ENCODE measurements at places on chromosomes 3 and 15.

- DNase-seq, result no peak
Observed at GRCh38 chr3:60610441-60611112, 640.7 kb downstream of the FHIT start.

DNA sequence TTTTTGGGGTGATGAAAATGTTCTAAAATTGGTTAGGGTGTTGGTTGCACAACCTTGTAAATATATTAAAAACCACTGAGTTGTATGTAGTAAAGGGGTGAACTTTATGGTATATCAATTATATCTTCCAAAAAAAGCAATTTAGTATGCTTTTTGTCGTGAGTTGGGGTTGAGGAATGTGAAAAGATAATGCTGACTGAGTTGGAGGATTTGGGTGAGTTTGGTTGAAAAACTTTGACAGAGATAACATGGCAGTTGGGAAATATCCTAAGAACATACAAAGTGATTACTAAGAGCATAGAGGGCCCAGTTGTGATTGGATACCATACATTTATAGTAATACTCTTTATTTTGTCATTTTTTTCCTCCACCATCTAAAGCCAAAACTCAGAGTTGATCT lies 33.6 kb downstream of the HMG20A start:
- no peak for DNase-seq

DNA sequence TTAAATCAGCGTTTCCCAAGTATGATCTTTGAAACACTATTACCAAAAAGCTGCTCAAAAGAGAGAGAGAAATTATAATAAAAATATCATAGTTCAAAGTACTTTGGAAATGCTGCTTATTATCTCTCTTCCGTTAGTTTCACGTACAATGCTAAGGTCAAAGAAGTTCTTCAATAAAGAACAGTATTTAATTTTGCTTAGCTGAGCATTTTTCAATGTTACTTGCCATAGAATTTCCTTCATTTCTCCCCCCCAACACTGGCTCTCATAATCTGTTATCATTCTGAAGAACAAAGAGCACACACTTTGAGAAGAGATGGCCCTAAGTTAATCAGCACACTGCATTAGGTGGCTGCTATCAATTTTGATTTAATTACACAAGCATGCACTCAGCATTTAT lies 840.8 kb upstream of the CFAP20DC start:
- DNase-seq, result no peak

DNA sequence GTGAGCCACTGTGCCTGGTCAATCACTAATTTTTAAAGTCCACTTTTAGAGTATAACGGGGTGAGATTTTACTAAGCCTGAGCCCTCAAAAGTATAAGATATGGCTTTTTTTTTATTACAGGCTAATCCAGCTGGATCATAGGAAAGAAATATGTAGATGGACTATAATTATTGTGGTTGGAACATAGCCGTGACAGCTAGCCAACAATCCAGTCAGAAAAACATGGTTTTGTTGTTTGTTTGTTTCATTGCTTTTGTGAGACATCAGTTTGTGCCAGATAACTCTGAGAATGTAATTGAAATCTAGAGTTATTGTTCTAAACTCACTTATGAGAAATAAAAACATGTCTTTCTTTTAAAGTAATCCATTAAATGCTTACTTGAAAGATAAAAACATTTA lies 37.3 kb upstream of the ATOSA start:
- no peak for DNase-seq

- DNase-seq, result no peak
Observed at GRCh38 chr15:49927189-49927861, 191.7 kb downstream of the ATP8B4 start.

- DNase-seq, result no peak
Observed at GRCh38 chr3:179961703-179962078, 75.0 kb downstream of the PEX5L start.

GRCh38 chr15:62083194-62084154 lies 16.7 kb downstream of the C2CD4A start:
- no peak for DNase-seq

DNA sequence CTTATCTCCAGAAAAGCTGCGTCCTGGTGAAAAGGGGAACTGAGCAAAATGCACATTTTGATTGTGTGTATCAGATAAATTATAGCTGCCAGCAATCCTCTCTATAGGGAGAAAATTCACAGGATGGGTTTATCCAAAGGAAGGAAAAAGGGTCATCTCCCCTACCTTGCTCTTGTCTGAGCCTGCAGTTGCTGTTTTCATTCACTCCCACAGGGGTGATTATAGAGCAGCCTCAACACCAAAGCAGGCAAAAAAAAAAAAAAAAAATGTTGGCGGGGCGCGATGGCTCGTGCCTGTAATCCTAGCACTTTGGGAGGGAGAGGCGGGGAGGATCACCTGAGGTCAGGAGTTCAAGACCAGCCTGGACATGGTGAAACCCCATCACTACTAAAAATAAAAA lies 333.7 kb downstream of the ROBO2 start:
- DNase-seq, result no peak

GRCh38 chr3:117744935-117745334 lies 1035.4 kb downstream of the TUSC7 start:
- no peak for DNase-seq

DNA sequence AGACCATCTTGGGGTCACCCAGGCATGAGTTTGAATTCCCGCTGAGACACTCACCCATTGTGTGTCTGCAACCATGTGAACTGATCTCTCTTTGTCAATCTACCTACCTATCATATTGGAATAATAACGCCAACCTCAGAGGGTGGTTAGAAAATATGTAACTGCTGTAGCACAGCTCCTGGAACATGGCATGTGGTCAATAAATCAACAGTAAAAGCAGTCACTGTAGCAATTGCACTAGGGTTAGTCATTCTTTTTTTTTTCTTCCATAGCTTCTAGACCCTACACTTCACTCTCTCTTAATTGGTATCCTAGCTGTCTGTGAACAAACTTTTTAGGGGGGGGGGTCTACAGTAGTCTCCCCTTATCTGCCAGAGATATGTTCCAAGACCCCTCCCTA lies 64.2 kb upstream of the SLCO2A1 start:
- DNase-seq, result no peak

GRCh38 chr3:167839460-167840134 lies 104.1 kb downstream of the SERPINI1 start:
- DNase-seq, result no peak

DNA sequence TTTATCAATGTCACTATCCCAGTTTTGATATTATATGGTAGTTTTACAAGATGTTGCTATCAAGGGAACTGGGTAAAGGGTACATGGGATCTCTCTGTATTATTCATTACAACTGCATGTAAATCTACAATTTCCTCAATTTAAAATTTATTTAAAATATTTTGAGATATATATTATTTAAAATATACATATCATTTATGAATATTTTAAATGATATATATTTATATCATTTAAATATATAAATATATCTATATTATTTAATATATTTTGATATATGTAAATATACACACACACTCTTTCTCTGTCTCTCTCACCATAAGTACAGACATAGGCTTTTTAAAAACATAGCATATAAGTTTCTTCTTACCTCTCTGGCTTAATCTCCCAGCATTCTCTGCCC lies 104.7 kb downstream of the TP63 start:
- no peak for DNase-seq

GRCh38 chr3:147049821-147050220 lies 356.5 kb downstream of the ZIC4 start:
- DNase-seq, result no peak

GRCh38 chr3:83873550-83873949 lies 1085.2 kb upstream of the CADM2 start:
- no peak for DNase-seq

- no peak for DNase-seq
Observed at GRCh38 chr3:53114412-53115074, 15.7 kb downstream of the RFT1 start.

- no peak for DNase-seq
Observed at GRCh38 chr15:78875107-78875914, 2.6 kb downstream of the MORF4L1 start.

GRCh38 chr15:64754663-64755426 lies 20.5 kb downstream of the RBPMS2 start:
- no peak for DNase-seq

DNA sequence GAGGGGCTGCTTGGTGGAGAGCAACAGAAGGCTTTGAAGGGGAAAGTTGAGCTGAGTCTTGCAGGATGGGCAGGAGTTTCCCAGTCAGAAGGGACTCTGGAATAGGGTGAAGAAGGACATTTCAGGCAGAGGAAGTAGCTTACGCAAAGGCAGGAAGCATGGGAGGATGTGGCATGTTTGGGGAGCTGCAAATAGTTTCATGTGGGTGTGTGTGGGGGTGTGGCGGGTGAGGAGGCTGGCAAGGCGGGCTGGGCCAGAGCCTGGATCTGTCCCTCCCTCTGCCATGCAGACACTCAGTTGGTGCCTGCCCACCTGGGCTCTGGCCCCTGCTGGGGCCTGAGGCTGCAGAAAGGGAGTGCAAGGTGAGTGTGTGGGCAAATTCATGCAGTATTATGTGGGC lies 10.4 kb downstream of the TEX264 start:
- peak; percentile 39 for DNase-seq

- DNase-seq, result no peak
Observed at GRCh38 chr3:152245498-152246170, 23.1 kb upstream of the MBNL1 start.

DNA sequence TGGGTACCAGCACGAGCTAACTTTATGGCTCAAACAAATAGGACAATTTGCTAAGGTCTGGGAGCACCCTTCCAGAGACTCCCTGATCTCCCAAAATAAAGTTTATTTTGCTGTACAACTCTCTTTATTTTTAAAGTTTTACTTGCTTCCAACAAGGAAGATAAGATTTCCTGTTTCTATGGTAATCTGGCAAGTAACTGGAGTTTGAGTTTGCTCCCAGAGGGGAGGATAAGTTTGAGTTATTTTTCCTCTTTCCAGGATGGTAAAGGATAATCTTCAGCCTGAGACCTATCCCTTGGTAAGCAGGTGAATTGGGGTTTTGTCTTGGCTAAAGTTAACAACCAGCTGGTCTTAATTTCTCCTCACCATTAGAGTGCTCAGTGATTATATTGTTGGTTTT lies 1019.4 kb upstream of the ALCAM start:
- no peak for DNase-seq

DNA sequence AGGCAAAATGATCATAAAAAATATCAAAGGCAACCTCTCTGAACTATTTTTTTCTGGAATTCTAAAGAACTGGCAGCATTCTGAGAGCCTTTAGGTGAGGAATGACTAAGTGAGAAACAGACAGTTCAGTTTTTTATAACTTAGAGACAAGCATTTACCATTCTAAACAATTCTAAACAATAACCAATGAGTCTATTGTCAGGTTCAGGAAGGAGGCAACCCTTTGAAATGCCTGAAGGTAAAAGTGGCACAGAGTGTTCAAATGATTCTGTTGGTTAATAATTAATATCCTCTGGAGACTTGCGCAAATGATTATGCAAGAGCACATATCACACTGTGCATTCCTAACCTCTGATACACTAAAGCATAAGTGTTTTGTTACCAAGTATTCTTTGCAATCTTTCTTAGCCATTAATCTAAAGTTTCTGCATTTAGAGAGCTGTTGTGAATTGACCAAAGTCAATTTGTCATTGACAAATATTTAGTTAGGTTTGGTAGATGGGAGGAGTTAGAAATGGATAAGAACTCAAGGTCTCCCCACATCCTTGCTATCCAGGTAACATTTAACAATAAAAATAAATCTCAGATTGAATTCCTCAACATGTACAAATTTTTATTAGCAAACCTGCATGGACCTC lies 9.2 kb upstream of the TGFBR2 start:
- no peak for DNase-seq

- no peak for DNase-seq
Observed at GRCh38 chr3:101151286-101151913, 158.2 kb upstream of the ABI3BP start.

- no peak for DNase-seq
Observed at GRCh38 chr3:47908744-47909143, 105.8 kb downstream of the DHX30 start.

DNA sequence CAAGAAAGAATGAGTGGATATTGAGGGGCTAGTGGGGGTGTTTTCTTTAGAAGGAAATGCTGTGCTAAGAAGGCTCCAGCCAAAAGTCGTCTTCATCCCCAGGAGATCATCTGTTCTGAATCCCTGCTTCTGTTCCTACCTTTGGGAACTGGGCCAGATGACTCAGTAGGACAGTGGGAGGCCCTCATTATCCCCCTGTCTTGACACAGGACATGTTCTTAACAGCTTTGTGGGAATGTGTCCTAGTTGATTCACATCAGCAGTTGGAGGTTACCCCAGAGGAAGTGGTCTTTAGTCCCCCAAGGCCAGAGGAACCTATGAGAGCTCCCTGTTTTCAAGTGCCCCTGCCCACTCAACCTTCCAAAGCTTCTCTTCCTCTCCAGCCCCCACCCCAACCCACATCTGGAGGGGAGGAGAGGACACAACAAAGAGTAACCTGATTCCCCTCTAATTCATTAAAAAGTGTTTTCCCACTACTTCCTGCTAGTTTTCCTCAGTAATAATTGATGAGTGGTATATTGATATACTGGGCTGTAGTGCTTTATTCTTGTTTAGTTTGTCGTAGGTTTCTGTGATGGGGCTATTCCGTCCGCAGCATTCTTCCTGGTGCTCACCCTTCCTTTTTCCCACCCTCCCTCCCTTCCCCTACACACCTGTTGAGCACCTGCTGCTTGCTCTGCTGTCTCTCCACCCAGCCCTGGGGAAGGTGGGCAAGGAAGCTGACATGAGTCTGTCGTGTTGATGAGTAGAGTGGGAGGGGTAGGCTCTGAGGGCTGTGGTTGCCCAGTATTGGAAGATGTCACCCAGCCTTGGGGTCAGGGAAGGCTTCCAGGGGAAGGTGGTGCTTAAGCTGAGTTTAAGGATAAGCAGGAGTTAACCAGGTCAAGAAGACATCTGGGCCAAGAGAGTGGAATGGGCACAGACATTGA lies 9.3 kb downstream of the PXYLP1 start:
- no peak for DNase-seq

- no peak for DNase-seq
Observed at GRCh38 chr15:42832576-42832975, 88.0 kb downstream of the TTBK2 start.

DNA sequence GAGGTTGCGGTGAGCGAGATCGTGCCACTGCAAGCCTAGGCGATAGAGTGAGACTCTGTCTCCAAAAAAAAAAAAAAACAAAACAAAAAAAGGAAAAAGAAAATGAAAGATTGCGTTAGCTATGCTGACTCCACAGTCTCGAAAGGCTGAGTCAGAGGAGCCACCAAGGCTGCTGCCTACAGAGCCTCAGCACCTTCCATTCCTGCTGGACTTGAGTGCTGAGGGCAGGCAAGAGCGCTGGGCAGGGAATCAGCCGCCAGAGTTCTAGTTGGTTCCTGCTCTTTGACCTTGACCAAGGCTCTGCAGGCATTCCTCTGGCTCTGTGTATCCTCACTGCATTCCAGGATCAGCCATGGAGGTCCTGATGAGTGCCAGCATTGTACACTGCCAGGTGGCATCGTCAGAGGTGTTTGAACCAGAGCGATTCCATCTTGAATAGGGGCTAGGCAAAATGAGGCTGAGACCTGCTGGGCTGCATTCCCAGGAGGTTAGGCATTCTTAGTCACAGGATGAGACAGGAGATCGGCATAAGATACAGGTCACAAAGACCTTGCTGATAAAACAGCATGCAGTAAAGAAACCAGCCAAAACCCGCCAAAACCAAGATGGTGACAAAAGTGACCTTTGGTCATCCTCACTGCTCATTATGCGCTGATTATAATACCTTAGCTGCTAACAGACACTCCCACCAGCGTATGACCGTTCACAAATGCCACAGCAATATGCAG lies 5.9 kb downstream of the MESP2 start:
- no peak for DNase-seq
